ENCODE measurements at places on chromosomes 3 and 15.

- no peak for DNase-seq
Measured at GRCh38 chr3:56654460-56654859, 28.6 kb downstream of the TASOR start.

DNA sequence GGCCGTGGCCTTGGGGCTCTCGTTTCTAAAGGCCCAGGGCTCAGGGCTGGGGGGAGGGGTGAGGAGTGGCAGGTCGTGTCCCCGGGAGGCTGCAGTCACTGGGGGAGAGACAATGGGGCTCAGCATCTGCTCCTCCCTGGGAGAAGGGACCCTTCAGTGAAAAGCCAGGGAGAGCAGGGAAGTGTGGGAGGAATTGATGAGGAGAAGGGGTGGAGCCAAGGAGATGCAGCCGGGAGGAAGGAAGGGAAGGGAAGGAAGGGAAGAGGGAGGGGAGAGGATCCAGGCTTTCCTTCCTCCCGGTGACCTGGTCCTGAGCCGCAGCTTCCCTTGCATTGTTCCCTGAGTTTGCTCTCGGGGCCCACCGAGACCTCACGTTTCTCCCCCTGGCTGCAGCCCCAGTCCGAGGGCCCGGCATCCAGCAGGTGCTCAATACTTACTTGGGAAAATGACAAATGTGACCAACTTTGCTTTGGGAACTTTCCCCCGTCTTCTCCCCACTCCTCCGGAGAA lies 1.4 kb upstream of the ZNF710 start:
- no peak for DNase-seq

DNA sequence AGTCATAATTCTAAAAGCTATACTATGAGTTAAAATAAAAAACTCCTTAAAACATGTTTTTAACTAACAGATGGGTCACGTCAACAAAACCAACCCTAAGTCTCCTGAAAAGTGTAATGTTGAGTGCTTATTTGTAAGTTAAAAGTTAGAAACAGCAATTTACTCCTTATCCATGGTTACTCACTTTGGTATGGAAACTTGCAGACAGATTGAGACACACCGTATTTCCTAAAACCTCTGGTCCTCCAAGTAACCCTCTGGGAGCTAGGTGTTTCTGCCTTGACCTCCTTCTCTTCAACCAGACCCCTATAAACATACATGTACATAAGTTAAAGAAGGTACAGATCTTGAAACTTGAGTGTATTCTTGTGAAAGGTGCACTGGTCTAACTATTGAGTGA lies 3.1 kb downstream of the COL8A1 start:
- DNase-seq, result no peak

DNA sequence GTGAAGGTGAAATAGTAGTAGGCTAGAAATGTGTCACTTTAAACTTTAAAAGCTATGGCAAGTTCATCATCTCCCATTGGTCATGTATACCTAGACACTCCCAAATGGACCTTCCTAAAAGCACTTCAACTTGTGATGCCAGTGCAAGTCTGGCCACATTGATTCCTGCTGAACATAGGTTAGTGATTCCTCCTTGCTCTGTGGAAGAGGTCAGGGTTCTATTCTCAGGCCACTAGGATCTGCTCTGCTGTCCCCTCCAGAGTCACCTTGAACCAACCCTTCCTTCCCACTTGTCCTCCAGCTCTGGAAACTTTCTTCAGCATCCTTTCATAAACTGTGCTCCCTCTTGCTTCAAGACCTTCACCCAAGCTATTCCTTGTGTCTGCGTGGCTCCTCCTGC lies 301.7 kb downstream of the RPLP1 start:
- DNase-seq, result no peak

DNA sequence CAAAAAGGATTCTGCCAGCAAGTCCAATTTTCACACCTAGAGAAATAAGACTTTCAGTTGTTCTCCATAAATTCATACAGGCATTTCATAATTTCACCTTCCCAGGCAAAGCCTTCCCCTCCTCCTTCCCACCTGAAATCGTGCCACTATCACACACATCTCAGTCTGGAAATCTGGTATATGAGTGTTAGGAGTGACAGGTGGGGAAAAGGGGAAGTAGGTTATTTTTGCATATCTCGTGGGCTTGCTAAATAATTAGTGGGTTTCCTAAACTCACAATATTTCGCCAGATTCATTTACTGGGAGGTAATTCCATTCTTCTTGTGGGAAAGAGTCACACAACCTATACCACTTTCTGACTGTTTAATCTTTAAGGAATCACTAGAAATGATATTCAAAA lies 7.4 kb downstream of the ALDH1A2 start:
- DNase-seq, result no peak

GRCh38 chr3:42014458-42014920 lies 52.6 kb upstream of the ULK4 start:
- DNase-seq, result peak; percentile 50

- no peak for DNase-seq
Measured at GRCh38 chr3:117567906-117568305, 858.3 kb downstream of the TUSC7 start.

GRCh38 chr3:45280971-45281370 lies 54.9 kb upstream of the TMEM158 start:
- DNase-seq, result no peak

DNA sequence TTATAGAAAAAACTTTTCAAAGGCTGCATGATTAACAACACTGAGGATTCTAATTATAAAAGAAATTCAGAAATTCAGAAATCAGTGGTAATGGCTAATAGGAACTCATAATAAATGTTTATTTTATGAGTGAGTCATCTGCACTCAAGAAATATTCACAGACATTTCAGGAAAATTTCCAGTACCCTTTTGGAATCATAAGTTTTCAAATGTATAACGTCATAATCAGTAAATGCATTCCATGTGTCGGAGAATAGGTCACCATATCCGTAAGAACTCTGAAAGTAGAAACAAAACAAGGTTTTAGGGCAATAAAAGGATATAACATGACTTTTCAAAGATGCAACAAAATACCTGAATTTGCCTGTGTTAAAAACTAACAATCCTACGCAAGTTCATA lies 24.7 kb downstream of the EOGT start:
- no peak for DNase-seq

GRCh38 chr3:124823206-124823605 lies 64.0 kb downstream of the ITGB5 start:
- DNase-seq, result no peak

DNA sequence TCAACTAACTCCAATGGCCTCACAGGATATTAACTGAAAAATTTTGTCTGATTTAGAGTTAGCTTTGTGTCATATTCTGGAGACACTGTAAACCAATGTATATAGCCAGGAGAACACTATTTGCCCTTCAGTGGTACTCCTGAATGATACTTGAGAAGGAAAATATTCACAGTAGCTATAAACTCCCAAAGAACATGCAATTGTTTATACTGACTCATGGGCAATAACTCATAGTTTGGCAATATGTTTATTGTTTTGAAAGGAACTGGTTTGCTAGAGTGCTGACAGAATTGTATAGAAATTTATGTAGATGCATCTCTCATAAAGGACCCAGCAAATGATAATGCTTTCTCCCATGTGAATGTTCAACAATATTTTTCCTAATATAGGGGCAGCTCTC lies 537.6 kb downstream of the PLOD2 start:
- no peak for DNase-seq

DNA sequence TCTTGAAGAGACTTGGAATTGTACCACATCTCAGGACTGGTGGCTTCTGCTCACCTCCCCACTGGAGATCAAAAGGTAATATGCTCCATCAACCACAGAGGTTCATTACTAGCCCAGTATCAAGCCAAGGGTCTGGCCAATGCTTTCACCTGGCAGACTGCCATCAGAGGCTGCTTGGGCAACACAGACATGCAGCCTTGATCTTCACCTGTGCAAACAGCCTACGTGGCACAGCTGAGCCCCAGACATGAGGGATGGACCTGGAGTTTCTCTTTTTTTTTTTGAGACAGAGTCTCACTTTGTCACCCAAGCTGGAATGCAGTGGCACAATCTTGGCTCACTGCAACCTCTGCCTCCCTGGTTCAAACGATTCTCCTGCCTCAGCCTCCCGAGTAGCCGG lies 105.6 kb upstream of the HES1 start:
- no peak for DNase-seq

GRCh38 chr3:15122398-15122797 lies 23.4 kb upstream of the RBSN start:
- no peak for DNase-seq

DNA sequence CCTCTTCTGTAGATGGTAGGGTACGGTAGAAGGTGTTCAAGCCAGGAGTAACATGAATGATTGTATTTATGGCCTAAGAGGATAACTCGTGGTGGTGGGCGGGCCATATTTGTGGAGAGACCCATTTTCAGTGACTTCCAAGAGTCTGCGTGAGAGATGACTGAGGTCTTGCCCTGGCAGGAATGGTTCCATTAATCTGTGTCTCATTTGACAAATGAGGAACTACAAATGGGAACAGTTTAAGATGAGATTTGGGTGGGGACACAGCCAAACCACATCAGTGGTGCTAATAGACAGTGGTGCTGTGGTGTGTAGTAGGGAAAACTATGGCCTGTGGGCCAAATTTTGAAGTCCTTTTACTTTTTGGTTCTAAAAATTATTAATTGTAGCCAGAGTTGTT lies 47.1 kb downstream of the FLNB start:
- DNase-seq, result no peak

DNA sequence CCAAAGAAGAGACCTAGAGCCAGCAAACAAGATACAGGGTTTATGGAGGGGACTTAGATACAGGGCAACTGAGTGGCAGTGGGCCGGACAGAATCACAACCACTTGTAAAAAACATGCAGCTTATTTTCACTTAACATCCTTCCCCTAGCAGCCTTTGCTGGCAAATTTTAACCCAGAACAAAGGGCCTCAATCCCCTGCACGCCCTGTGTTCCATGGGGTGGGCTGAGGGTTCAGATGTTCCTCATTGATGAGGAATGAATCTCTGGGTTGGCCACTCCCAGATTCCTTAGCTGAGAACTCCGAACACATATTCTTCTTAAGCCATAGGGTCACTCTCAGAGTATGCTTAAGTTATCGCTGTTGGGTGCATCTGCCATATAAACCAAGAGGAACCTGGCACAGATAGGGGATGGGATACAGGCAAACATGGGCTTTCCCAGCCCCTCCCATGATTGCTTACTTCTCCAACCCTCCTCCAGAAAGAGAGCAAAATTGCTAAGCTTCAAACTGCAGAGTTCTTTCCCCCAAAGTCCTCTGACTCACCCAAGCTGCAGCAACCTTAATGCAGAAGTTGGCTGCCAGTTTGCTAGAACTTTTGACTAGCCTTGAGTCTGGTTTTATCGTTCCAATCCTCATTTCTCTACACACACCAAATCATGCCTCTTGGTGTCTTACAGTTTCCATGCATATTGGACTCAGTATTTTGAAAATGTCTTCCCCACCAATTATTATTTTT lies 146.9 kb downstream of the CD47 start:
- no peak for DNase-seq

DNA sequence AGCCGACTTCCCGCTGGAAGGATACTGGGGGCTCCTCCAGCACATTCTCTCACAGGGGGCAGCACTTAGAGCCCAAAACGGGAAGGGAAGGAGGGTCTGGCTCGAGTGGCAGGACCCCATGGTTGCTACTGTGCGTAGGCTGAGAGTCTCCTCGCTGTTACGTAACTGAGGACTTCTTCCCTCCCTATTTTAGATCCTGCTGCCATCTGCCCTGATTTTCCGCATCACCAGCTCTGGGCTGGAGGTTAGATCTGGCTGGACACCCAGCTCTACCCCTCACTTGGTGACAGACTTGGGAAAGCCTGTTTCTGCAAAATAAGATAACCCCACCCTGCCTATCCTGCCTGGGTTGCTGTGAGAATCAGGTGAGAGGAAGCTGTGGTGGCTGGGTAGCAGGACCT lies 47.7 kb downstream of the BDH1 start:
- DNase-seq, result no peak

GRCh38 chr3:179464323-179465092 lies 13.2 kb upstream of the GNB4 start:
- DNase-seq, result no peak

DNA sequence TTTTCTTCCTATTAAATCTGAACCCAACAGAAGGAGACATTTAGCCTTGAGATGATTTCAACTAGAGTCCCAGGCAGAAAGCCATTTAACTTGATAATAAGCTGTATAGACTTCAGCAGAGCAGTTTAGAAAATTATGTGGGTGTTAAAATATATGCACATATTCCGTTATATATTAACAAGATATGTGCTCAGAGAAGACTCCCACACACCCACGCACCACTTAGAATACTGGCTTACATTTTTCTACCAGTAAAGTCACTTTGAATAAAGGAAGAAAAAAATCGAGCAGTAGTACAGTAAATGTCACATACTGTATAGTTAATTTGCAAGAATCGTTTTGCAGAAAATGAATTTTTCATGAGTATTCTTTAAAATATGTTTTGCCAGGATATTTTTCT lies 599.3 kb downstream of the FGF12 start:
- no peak for DNase-seq

DNA sequence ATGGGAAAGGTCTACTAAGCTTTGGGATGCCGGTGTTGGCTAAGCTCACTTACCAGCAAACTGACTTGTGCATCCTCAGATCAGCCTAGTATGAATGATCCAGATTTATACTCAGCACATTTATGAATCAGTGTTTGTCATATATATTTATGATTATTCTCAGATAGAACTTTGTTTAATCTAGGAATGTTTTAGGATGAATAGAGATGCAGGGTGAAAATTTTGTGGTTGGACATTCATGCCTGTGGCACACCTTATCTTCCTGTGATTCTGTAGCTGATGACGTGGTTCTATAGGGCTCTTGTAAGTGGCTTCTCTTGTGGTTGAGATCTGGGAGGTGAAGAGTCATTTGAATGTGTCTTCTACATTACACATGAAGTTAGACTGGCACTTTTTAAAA lies 11.4 kb downstream of the CDIN1 start:
- DNase-seq, result no peak

- DNase-seq, result peak; percentile 23
Measured at GRCh38 chr3:31541089-31541488, 8.4 kb downstream of the STT3B start.

- DNase-seq, result no peak
Measured at GRCh38 chr3:42214565-42215283, 51.3 kb downstream of the CCK start.

GRCh38 chr3:124859025-124859424 lies 28.1 kb downstream of the ITGB5 start:
- no peak for DNase-seq

Data from erythroblast (primary cell).